ENCODE measurements at places on chromosomes 6 and 20.

GRCh38 chr6:19231878-19232561, 605.1 kb upstream of the ID4 start:
- no peak overlapping the region for H3K4me3 ChIP-seq
- no peaks in the 10 kb centered on the region for H3K4me1 ChIP-seq
- DNase-seq = no peak
- H3K27me3 ChIP-seq = no peaks in the 10 kb centered on the region

- no peaks in the 10 kb centered on the region for H3K4me1 ChIP-seq
- no peaks in the 10 kb centered on the region for H3K36me3 ChIP-seq
- H3K27me3 ChIP-seq = peaks cover 7% of the 10 kb centered on the region
- no peak overlapping the region for H3K27ac ChIP-seq
These were observed 255.9 kb downstream of the SYNE1 start for GRCh38 chr6:152380993-152381898.

GRCh38 chr6:158377860-158378259, 65.6 kb downstream of the TULP4 start:
- H3K4me3 ChIP-seq = no peak overlapping the region
- peaks cover 45% of the 10 kb centered on the region for H3K4me1 ChIP-seq
- H3K27me3 ChIP-seq = no peaks in the 10 kb centered on the region
- H3K36me3 ChIP-seq = peaks cover 13% of the 10 kb centered on the region
- no peak for DNase-seq

DNA sequence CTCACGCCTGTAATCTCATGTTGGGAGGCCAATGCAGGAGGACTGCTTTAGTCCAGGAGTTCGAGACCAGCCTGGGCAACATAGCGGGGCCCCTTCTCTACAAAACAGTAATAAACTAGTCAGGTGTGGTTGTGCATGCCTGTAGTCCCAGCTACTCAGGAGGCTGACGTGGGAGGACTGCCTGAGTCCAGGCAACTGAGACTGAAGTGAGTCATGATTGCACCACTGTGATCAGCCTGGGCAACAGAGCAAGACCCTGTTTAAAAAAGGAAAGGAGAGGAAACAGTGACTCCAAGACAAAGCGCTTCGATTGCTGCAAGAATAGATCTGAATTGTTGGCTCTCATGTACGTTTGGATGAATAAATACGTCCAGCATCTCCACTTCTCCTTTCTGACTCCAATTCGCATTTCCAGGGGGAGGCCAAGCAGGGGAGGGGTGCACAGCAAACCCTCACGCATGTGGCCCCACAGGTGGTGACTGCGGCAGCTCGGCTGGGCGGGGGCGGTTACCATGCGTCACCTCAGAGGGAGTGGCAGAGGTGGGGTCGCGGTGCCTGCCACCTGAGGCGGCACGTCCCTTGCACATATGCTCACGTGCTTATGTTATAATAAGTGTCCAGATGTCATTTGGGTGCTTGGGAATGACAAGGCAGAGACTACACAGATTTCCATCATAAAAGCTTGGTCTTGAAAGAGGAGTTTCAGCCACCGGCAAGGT, 95.1 kb upstream of the MPC1 start:
- H3K4me1 ChIP-seq = peaks cover 4% of the 10 kb centered on the region
- no peak for DNase-seq
- no peak overlapping the region for H3K27ac ChIP-seq
- no peaks in the 10 kb centered on the region for H3K27me3 ChIP-seq
- peaks cover 10% of the 10 kb centered on the region for H3K36me3 ChIP-seq

- DNase-seq = no peak
- H3K27ac ChIP-seq = no peak overlapping the region
- no peak overlapping the region for H3K4me3 ChIP-seq
- peaks cover 3% of the 10 kb centered on the region for H3K4me1 ChIP-seq
- no peaks in the 10 kb centered on the region for H3K36me3 ChIP-seq
These were observed 6.1 kb downstream of the CST5 start for GRCh38 chr20:23873370-23874015.

DNA sequence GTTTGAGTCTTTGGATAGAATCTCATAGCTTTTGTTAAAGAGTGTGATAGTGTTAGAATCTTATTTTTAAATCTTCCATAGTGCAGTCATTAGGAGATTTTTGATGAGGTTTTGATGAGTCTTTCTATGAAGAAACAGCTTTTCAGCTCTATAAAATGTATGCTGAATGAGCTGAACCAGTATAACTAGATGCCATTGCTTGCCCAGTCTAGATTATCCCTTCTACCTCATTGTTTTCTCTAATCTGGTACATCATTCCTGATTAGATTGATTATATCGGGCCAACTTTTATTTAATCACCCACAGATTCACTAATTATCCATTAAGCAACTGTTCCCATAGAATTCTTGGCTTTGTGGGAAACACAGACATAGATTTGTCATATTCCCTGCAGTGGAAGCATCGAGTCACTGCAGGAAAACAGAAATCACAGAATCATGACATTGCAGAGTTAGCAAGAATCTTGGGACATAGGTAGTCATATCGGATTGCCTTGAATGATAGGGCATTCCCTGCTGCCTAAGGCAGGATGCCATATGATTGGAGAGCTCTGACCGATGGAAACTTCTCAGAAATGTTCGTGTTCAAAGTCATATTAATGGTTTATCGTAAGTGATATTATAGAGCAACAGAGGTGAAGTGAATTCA, 882.7 kb upstream of the FLRT3 start:
- no peak for DNase-seq
- H3K4me1 ChIP-seq = no peaks in the 10 kb centered on the region
- no peaks in the 10 kb centered on the region for H3K36me3 ChIP-seq

DNA sequence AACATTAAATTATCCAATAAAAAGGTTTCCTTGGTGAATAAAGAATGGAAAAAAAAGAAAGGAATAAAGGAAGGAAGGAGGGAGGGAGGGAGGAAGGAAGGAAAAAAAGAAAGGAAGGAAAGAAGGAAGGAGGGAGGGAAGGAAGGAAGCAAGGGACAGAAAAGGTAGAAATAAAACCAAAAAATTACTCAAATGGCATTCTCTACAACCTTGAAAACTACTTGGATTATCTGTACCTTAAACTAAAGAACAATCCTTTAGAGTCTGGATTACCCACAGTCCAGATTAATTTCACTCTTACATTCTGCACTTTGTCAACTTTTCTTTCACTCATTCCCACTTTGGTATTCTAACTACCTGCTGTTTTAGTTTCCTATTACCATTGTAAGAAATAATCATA, 361.8 kb upstream of the ADGRB3 start:
- no peaks in the 10 kb centered on the region for H3K4me1 ChIP-seq
- H3K27ac ChIP-seq = no peak overlapping the region
- no peaks in the 10 kb centered on the region for H3K36me3 ChIP-seq
- no peak overlapping the region for H3K4me3 ChIP-seq
- H3K27me3 ChIP-seq = no peaks in the 10 kb centered on the region

DNA sequence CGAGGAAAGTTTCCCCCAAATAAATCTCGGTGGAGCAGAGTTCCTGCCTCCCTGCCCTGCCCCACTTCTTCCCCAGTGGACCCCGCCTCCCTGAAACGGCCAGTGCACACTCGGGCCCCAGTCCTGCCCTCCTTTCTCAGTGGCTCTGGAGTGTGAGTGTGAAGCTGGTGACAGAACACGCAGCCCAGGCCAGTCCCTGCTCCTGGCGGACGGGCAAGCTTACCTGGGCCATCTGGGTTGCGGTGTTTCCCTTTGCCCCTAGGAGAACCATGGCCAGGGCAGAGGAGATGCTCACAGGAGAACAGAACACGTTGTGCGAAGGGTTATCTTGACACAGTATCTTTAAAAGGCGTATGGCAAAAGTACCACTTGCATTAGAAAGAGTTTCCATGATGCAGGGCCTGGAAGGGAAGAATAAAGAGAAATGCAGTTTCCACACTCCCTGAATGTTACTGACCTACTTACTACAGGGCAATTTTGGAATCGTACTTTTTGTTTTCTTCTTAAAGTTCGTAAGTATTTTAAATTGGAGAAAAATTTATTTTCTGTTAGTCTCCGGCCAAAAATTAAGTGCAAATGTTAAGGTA, 2.8 kb downstream of the SERPINB9 start:
- H3K4me3 ChIP-seq = peak overlapping the region; percentile 99
- peaks cover 23% of the 10 kb centered on the region for H3K36me3 ChIP-seq
- peaks cover 44% of the 10 kb centered on the region for H3K4me1 ChIP-seq
- DNase-seq = no peak
- H3K27ac ChIP-seq = peak overlapping the region; percentile 96

DNA sequence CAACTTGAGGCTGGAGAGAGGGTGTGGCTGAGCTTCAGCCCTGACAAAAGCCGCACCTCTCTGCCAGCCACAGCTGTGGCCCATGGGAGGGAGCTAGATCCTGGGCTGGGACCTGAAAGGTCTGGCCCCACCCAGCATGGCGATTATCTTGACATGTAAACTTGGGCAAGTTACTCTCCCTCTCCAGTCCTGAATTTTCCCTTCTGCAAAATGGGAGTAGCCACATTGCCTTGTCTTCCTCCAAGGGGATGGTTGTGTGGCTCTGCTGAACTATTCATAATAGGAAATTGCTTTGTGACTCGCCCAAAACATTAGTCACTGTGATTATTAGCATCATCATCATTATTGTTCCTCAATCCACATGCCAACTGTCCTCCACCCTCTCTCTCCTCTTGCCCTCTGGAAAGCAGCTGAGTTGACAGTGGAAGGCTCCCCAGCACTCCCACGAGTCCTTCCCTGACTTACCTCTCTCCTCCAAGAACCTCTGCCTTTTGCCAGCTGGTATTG, 23.0 kb upstream of the RBPJL start:
- peaks cover 23% of the 10 kb centered on the region for H3K27me3 ChIP-seq
- no peaks in the 10 kb centered on the region for H3K36me3 ChIP-seq
- H3K27ac ChIP-seq = no peak overlapping the region
- H3K4me3 ChIP-seq = no peak overlapping the region

- H3K4me1 ChIP-seq = peaks cover 7% of the 10 kb centered on the region
- H3K27ac ChIP-seq = peak overlapping the region; percentile 50
- DNase-seq = no peak
- H3K4me3 ChIP-seq = no peak overlapping the region
These were observed 29.6 kb downstream of the ZC3H12D start for GRCh38 chr6:149455031-149455732.

DNA sequence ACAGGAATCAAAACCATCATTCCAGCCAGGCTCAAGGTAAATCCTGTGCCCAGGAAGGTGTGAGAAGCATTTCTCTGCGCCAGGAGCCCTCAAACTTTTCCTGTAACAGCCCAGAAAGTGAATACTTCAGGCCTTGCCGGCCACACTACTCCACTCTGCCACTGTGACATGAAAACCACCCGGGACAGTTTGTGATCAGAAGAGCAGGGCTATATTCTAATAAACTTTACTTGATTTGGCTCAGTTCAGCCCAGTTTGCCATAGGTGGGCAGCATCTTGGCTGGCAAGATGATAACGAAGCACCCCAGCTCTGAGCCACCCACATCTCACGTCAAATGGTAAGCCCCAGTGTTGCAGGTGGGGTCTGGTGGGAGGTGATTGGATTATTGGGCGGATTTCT, 249.4 kb downstream of the DLL1 start:
- H3K36me3 ChIP-seq = no peaks in the 10 kb centered on the region
- no peak for DNase-seq

- no peaks in the 10 kb centered on the region for H3K27me3 ChIP-seq
These were observed 2.5 kb upstream of the HLA-DRA start for GRCh38 chr6:32436995-32437836.

DNA sequence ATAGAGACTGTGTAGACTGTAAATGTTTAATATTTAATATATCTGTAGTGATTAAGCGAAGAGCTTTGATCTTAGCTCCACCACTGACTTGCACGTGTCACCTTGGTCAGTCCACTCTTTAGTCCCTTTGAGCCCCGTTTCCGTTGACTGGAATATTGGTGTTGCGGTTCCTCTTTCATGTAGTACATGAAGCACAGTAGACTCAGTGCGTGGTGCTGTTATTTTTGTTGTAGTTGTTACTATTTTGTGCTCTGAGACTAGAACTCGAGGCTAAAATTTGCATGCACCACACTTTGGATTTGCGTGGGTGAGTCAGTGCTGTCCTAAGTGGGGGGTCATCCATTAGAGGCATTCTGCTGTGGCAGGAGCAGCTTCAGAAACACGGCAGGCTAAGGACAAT, 291.4 kb downstream of the QKI start:
- peaks cover 68% of the 10 kb centered on the region for H3K4me1 ChIP-seq
- H3K27ac ChIP-seq = no peak overlapping the region
- no peak overlapping the region for H3K4me3 ChIP-seq
- no peak for DNase-seq
- no peaks in the 10 kb centered on the region for H3K27me3 ChIP-seq

DNA sequence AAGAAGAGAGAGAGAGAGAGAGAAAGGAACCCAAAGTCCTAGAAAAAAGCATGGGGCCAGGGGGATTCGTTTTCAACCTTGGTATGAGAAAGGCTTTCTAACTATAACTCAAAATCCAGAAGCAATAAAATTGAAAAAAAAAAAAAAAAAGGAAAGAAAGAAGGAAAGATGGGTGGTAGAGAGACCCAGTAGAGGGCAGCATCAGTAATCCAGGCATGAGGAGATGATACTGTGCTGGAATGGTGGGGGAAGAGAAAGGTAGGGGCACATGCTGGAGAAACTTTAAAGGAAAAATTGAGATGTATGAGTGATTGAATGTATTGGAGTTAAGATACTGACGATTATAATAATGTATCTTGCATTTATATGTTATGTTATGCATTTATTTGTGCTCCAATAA, 1040.7 kb upstream of the FLRT3 start:
- no peaks in the 10 kb centered on the region for H3K36me3 ChIP-seq
- peaks cover 4% of the 10 kb centered on the region for H3K27me3 ChIP-seq
- no peak for DNase-seq
- no peaks in the 10 kb centered on the region for H3K4me1 ChIP-seq
- no peak overlapping the region for H3K27ac ChIP-seq
- no peak overlapping the region for H3K4me3 ChIP-seq

DNA sequence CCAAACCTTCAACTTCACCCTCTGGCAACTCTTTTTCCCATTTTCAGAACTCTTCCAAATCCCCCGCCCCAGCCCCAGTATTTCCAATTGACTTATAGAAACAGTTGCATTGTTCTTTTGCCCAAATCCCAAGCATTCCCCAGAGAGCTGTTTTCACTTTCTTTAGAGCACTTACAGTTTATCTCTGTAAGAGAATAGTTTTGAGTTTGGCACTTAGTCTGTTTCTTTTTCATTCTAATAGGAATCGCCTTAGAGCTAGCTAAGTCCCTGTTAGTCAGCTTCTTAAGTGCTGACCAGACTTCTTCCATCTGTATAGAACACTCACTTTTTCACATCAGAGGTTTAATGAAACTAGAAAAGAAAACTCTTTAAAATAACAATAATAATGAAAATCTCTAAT, 374.2 kb upstream of the FLRT3 start:
- H3K4me3 ChIP-seq = no peak overlapping the region
- no peaks in the 10 kb centered on the region for H3K4me1 ChIP-seq
- no peak for DNase-seq
- peaks cover 5% of the 10 kb centered on the region for H3K27me3 ChIP-seq
- no peaks in the 10 kb centered on the region for H3K36me3 ChIP-seq
- no peak overlapping the region for H3K27ac ChIP-seq
